ENCODE measurements at places on chromosomes 16 and 17.

DNA sequence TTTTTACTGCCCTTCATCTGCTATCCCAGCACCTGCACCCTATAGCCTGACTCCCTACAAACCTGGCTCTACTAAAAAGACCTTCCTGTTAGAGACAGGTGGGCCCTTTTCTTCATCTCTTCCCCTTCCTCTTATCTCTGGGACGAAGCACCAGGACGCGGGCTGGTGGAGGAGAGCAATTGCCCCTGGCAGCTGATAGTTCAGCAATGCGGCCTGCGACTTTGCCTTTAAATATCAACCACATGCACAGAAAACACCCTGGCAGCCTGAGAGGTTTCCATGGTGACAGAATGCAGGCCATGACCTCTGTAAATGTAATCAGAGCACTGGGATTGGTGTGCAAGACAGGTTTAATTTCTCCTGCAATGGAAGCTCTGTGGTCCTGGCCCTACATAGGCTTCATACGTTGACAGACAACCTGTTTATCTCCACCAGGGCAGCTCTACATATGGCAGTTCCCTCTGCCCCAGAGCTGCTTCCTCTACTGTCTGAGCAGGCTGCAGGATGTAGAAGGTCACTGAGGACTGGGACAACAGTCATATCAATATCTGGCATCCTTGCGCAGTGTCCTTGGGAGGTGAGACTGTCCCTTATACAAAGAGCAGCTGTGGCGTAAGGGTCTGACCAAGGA lies 10.0 kb upstream of the SKAP1 start:
- DNase-seq: peak; percentile 74

GRCh38 chr17:15912416-15912955 lies 32.4 kb upstream of the ADORA2B start:
- DNase-seq: no peak

DNA sequence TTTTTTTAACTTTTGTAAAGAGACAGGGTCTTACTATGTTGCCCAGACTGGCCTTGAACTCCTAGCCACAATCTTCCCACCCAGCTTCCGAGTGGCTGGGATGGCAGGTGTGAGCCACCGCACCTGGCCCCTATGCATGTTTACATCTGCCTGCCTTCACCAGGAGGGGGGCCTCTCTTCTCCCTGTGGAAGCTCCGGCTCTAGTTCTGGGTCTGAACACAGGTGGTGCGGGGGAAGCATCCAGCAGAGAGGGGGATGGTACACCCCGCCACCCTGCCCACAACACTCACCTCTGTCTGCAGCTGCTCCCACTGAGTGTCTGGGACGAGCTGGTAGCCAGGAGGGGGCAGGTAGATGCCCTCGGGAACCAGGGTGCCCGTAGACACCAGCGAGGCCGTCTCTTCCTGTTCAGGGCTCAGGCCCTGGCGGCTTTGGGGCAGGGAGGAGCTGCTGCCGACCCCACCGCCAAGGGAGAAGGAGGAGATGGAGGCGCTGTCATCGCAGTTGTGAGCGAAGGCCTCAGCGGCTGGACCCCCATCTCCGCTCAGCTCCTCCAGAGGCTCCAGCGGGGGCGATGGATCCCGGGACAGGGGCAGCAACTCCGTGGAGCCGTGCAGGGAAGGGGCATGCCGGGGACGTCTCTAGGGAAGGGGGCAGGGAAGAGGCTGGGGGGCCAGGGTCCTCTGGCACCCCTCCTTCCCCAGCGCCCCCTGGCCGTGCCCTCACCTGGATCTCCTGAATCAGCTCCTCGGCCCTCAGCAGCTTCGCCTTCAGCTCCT lies 10.9 kb downstream of the RABEP2 start:
- no peak for DNase-seq

GRCh38 chr16:21592191-21592590 lies 7.2 kb upstream of the METTL9 start:
- DNase-seq: no peak

GRCh38 chr16:53598511-53599275 lies 95.7 kb upstream of the AKTIP start:
- DNase-seq: no peak

GRCh38 chr16:88566158-88566557 lies 4.0 kb upstream of the ZC3H18 start:
- DNase-seq: peak; percentile 51

GRCh38 chr17:82237746-82238471 lies 9.1 kb downstream of the SLC16A3 start:
- DNase-seq: no peak

GRCh38 chr17:8409966-8410882 lies 12.6 kb upstream of the RNF222 start:
- DNase-seq: peak; percentile 83

DNA sequence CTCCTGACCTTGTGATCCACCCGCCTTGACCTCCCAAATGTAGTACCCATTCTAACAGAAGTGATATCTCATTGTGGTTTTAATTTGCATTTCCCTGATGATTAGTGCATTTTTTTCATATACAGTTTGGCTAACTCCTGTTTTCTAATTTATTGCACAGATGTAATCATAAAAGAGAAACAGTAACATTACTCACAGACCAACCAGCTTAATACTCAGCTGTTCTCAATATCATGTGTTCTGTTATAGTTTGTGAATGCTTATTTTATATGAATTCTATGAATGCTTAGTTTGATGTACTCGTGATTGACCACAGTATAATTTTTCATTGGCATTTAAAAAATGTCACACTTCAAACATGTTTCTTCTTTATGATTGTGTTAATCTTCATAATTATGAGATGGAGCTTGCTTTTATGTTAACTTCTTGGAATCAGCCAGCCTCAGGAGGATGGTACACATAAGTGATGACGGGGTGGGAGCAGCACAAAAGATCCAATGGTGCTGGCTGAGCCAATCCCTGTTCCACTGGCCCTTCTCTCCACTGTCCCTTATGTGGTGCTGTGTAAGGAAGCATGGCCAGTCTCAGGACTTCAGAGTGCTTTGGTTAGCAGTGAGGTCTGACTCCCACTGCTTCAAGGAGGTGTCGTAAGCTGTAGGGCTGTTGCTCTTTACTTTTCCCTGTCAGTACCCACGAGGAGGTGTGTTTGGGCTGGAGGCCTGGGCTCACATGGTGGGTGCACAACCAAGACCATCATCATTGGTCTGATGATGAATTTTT lies 191.0 kb downstream of the SPECC1 start:
- DNase-seq: no peak

DNA sequence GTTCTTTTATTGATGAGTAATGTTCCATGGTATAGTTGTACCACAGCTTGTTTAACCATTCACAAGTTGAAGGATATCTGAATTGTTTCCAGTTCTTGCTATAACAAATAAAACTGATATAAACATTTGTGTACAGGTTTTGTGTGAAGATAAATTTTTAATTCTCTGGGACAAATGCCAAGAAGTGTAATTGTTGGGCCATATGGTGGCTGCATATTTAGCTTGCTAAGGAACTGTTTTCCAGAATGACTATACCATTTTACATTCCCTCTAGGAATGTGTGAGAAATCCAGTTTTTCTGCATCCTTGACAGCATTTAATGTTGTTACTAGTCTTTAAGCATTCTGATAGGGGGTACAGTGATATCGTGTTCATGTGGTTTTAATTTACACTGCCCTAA lies 368.5 kb downstream of the KIF2B start:
- no peak for DNase-seq

GRCh38 chr17:73644145-73645049 lies at the start of gene SDK2:
SDK2 (minus strand) TSS chr17:73644445; CDS start chr17:73644088, 357 bp downstream.
- DNase-seq: no peak

DNA sequence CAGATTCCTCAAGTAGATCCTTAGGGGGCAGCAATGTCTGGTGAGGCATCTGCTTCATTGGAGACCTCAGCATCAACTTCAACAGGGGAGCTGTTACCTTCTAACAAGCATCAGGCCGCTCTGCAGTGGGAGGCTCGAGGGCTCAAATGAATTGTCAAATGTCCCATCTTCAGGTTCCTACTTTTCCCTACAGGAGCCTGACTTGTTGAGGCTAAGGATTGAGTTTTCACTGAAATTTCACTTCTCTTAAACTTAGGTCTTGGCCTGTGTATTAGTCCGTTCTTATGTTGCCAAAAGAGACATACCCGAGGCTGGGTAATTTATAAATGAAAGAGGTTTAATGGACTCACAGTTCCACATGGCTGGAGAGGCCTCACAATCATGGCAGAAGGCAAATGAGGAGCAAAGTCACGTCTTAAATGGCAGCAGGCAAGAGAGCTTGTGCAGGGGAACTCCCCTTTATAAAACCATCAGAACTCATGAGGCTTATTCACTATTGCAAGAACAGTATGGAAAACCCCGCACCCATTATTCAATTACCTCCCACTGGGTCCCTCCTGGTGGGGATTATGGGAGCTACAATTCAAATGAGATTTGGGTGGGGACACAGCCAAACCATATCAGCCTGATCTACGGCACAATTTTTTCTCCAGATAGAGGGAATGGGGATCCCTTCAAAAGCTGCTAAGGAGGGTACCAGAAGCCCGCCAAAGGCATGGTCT lies 5.1 kb upstream of the CD300LD start:
- DNase-seq: no peak

GRCh38 chr17:58325976-58326468 lies 2.6 kb downstream of the TSPOAP1 start:
- peak; percentile 64 for DNase-seq

DNA sequence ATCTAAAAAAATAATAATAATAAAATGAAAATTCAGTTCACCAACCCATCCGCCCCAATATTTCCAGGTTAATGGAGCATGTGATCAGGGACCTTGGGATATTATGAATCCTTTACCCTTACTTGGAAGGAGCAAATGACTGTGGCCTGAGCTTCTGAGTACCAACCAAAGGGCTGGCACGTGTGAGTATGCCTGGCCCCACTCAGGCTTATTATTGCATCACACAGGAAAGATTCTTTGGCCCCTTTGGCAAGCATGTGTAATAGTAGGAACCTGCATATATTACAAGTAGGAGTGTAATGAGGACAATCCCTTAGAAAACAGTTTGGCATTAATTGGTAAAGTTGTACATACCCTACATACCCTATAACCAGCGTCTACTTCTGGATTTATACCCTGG lies 7.2 kb upstream of the C17orf78 start:
- no peak for DNase-seq

DNA sequence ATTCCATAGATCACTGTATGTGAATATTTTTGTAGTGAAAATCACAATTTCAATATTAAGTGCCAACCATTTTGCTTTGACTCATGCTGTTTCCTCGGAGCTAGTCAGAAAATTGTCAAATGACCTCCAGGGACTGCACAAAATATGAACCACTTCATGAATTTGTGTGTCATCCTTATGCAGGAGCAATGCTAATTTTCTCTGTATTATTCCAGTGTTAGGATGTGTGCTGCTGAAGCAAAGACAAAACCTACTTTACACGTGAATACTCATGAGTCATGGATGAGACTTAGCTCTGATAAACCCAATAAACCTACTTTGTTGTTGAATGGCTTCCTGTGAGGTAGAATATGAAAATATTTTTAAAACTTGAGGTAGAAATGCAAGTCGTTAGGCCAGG lies 65.2 kb downstream of the SHCBP1 start:
- DNase-seq: no peak

DNA sequence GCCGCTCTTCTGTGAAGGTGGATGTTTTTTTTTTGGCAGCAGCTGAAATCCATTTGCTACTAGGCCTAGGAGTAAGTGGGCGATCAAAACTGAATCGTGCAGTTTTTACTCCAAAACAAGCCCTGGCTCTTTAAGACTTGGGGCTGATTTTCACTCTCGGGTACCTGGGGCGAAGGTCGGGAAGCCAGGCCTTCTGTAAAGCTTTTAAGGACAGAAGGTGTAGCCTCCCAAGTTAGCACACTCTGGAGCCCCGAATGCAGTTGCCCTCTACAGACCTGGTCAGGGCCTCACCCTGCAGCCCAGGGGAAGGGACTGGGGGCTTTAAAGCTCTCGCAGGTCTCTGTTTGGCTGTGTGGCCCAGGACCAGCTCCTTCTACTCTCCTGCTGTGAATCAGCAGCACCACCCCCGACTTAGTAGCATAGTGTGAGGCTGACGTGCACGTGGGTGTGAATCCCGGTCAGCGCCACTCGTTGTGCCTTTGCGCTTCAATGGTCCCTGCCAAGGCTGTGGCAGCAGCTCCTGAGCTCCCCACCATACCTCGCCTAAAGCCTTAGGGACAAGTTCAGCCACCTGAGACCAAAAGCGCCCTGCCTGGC lies 49.9 kb downstream of the TMEM235 start:
- no peak for DNase-seq

Data from activated CD8-positive, alpha-beta memory T cell treated with anti-CD3 and anti-CD28 coated beads, Interleukin-2, amount 10 ng/mL, durations not matched to agents 7 days and 5 days (primary cell).